ENCODE measurements at places on chromosomes 7 and 10.
A peak's percentile ranks its signal among the peaks of the same experiment; 100 is the strongest.

GRCh38 chr7:1158203-1159126 is 1.5 kb downstream of the ZFAND2A start:
- DNase-seq: no peak

GRCh38 chr7:156998988-156999957 is 11.2 kb downstream of the MNX1 start:
- no peak for DNase-seq

DNA sequence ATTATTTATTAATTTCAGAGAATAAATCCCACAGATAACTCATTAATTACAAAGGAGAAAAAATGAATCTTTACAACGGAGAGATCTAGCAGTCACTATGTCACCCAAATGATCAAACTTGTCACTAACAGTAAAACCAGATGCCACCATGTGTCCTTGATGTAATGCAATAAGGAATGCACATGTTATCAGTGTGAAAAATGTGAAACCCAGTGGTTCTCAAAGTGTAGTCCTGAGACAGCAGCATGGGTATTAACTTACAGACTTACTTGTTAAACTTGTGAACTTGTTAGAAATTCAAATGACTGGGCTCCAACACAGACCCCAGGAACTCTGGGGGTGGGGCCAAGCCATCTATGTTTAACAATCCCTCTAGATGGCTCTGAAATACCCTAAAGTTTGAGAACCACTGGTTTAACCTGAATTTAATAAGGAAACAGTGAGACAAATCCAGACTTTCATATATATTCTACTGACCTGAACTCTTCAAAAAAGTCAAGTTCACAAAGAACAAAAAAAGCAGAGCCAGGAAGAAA is 77.4 kb downstream of the RNLS start:
- no peak for DNase-seq

- DNase-seq: no peak
These were observed 1.3 kb downstream of the PGAM2 start for GRCh38 chr7:44063894-44064651.

DNA sequence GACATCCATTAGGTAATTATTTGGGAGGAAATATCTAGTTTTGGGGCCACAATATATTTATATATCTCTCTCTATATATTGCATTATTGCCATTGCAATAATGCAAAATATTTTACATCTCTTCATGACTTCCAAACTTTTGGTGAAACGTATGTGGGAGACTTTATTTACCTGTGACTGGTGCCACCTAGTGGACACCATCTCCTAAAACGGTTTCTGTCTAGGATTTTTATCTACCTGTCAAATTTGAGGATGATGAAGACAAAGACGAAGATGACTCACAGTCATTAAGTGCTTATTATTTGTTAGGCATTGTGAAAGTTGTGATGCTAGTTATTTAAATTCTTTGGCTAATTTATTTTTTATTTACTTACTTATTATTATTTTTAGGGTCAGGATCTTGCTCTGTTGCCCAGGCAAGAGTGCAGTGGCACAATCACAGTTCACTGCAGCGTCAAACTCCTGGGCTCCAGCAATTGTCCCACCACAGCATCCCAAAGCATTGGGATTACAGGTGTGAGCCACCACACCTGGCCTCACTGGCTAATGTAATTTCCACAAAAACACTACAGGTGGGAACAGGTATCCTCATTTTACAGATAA is 18.7 kb upstream of the CBLL1 start:
- peak; percentile 60 for DNase-seq

GRCh38 chr7:92987095-92987494 is 130.7 kb downstream of the SAMD9 start:
- DNase-seq: no peak

- DNase-seq: no peak
These were observed at the start of gene GIMAP7 for GRCh38 chr7:150514748-150515222. TSS of gene GIMAP7 (plus strand) at chr7:150514872. CDS start at chr7:150519975, 5,103 bp downstream.

DNA sequence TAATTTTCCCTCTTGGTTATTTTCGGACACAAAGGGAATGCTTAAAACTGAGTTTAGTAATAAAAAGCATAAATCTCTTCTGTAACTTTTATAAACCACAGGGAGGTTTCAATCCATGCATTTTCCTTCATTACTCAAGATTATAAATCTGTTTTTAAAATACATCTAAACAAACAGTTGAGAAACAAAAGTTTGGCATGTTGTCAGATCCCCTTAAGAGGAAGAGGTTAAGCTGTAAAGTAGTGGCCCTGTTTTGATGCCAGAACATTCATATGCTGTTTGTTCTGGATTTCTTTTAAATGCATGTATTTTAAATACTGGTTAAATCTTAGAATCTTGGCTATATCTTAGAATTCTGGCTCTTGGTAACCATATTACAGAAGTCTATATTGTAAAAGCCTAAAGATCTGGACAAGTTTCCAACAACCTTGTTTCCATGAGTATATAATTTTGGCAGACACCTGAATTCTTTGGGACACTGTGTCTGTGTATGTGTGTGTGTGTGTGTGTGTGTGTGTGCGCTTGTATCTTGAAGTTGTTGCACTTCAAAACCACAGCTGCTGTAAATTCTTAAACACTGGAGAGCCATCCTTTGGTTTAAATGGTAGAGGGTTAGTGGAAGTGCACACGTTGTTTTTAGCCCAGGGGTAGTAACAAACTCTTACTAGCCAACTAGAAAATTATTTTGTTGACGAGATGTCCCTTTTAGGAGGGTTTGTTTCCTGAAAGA is 6.8 kb upstream of the SEMA4G start:
- DNase-seq: no peak

GRCh38 chr7:44706788-44707557 is 41.7 kb upstream of the ZMIZ2 start:
- no peak for DNase-seq

Data from renal pelvis (tissue), 12 donors.